ENCODE measurements at places on chromosomes 16 and 17.

- no peak for DNase-seq
These were observed 2.4 kb upstream of the TBX2 start for GRCh38 chr17:61397086-61397842.

DNA sequence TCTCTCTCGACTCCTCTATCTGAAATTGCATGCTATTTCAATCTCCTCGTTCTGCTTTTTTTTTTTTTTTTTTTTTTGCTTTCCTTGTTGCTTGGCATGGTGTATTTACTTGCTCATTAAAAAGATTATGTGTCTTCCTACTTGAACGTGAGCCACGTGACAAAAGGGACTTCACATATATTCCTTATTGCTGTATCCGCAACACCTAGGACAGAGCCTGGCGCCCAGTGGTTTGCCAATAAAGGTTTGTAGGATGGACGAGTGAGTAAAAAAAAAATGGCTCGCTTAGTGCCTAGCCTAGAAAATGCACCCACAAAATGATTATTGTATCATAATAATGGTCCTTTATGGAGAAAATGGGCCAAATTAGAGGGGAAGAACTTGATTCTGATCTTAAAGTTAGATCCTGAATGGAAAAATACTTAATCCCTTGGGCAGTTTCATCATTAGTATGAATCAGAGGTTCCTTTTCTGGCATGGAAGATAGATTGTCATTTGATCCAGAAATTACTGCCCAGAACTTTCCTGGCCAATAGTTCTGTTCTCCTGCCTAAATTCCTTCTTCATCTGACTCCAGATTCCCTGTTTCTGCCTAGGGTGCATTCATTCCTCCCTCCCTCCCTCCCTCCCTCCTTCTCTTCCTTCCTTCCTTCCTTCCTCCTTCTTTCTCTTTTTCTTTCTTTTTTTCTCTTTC, 13.6 kb upstream of the TMEM220 start:
- no peak for DNase-seq

DNA sequence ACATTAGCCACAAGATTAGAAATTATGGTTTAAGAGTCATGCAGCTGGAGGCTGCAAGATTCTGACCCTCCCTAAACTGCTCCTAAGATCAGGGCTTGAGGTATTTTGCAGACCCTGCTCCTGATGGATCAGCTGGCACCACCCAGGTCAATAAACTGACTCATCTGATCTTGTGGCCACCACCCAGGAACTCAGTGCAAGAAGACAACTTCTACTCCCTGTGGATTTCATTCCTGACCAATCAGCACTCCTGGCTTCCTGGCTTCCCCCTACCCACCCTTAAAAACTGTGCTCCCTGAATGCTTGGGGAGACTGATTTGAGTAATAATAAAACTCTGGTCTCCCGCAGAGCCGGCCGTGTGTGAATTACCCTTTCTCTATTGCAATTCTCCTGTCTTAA, 25.0 kb upstream of the MILR1 start:
- no peak for DNase-seq

- DNase-seq = peak; percentile 94
These were observed 55.4 kb downstream of the CFDP1 start for GRCh38 chr16:75377729-75378386.

DNA sequence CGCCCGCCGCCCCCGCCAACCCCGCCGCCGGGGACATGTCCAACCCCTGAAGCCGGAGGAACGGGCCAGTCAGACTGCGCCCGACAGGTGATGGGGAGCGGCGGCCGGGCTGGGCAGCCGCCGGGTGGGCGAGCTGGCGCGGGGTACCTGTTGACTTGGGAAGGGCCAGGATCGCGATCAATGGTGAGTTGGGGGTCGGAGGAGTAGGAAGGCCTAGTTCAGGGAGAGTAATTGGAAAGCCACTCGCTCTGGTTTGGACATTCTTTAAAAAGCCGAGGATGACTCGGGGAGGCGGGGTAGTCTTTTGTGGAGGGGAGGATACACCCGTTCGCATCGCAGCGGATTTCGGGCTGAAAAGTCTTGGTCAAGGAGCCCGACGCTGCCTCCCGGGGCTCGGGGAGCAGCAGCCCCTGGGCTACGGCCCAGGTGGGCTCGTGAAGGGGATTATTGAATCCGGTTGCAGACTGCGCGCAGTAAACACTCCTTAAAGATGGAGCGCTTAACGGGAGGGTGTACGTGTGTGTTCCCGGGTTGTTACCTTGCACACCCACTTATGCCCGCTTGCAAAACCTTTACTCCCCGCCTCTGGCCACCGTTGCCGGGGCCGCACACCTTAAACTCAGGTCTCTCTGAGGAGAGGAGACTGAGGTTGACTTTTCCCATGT, 123.8 kb downstream of the GOSR1 start:
- DNase-seq = peak; percentile 5

- no peak for DNase-seq
These were observed 5.7 kb downstream of the GRN start for GRCh38 chr17:44350733-44351226.

GRCh38 chr17:73393962-73394361, 82.2 kb upstream of the CDC42EP4 start:
- no peak for DNase-seq

DNA sequence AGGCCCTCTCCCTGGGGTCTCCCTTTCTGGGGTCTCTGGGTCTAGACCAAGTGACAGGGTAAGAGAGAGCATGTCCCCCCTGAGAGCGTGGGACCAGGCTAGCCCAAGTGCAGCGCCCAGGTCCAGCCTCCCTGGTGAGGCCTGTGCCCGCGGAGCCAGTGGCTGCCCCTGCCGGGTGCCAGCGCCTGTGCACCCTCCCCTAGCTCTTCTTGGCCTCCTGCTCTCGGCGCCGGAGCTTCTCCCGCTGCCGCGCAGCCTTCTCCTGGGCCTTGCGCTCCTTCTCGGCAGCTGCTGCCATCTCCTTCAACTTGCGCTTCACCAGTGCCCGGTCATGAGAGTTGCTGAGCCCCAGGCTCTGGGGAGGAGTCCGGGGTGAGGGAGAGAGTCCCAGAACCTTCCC, 17.3 kb downstream of the SAMD14 start:
- no peak for DNase-seq

DNA sequence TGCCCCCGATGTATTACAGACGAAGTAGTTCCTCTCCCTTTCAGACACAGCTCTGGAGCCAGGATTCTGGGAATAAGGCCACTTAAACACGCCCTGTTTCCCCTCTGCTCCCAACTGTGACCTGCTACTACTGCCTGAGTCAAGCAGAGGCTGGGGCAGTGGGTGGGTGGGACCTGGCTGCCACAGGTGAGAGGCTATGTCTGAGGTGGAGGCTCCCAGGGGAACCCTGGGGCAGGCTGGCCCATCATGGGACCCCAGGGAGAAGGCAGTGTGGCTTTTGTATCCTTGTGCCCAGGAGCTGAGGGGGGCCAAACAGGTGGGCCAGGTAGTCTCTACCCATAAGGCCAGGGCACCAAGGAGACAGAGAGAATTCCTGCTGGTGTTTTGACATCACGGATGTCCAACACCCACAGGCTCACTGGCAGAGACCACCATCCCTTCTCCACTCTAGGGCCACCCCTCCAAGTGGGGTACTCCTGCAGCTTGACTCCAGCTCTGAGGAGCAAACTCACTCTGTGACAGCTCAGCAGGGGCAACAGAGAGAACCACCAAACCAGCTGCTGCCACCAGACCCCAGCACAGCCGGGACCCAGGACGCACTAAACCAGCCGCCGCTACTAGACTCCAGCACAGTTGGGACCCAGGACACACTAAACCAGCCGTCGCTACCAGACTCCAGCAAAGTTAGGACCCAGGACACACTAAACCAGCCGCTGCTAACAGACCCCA, 105.3 kb upstream of the SMURF2 start:
- DNase-seq = no peak

DNA sequence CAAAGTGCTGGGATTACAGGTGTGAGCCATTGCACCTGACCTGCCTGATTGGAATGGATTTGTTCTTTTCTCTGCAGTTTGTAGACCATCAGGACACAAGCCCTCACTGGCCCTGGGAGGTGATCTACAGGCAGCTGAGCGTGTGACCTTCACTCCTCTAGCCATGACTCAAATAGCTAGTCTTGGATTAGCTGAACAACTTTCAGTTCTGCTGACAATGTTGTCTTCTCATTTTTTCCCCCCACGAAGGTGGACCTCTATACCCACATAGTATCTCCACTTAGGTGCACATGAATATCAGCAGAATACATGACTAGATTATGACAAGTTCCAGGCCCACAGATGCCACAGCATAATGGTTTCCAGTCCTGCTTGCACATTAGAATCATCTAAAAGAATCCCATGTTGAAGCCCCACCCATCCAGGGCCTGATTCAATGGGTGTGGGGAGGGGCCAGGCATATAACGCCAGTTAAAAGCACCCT, 36.8 kb downstream of the HS3ST3B1 start:
- no peak for DNase-seq

DNA sequence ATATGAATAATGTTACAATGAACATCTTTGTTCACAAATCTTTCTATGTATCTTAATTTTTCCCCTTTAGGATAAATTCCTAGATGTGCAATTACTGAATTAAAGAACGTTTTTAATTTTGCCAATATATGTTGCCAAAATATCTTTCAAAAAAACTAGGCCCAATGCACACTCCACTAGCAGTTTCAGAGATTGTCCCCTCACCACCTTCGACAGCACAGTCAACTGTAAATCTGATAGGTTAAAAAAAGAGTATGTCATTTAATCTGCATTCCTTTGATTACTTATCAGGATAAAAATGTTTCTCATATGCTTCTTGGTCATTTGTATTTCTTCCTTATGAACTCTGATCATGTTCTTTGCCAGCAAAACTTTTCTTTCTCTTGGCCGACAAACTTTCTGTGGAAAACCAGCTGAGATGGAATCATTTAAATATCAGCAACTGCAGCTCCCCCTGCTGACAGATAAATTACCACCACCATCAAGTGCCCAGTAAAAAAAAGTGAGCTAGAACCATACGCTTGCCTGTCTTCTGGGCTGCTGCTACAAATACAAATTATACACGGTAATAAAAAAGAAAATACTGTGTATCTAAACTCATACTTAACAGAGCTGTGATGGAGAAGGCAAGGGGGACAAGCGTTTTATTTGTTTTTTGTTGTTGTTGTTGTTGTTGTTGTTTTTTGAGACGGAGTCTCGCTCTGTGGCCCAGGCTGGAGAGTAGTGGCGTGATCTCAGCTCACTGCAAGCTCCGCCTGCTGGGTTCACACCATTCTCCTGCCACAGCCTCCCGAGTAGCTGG, 19.6 kb upstream of the KANSL1 start:
- DNase-seq = peak; percentile 39

DNA sequence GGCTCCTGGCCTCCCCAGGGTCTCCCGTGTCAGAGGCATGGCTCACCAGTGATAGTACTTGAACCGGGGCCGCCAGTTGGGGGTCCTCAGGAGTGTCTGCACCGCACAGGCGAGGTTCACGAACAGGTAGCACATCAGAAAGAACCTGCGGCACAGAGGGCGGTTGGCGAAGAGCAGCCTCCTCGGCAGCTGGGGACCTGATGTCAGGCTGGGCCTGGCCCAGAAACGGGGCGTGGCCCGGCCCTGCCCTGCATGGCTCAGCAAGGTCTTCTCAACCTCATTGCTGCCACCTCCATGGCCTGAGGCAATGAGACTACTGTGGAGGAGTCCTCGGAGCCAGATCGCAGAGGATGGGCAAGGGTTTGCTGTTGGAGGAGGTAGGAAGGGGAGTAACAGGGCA, 4.1 kb upstream of the LCAT start:
- DNase-seq = no peak

DNA sequence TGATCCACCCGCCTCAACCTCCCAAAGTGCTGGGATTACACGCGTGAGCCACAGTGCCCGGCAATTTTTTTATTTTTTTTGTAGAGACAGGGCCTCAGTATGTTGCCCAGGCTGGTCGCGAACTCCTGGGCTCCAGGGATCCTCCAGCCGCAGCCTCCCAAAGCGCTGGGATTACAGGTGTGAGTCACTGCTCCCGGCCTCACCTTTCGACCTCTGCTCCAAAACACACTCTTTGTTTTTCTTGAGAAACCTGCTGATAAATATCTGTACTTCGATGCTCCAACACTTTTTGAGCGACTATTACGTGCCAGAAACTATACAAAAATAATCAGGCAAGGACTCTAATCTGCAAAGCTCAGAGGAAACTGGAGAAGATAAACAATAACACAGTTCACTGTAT, 1.0 kb downstream of the MED1 start:
- no peak for DNase-seq

Data from NCI-H226 (cell line).